Fibroblast of villous mesenchyme (primary cell): ENCODE measurements at places on chromosomes 6 and 20. TPM values are rescaled to one million over a fixed set of nuclear protein-coding genes. Genes with fewer than 3 reads are reported as not detected.

SPDEF gene
- under 0.01 TPM in 2 replicates for total RNA-seq

CRYBG1 gene
- 8.1 and 15.5 TPM in 2 replicates for total RNA-seq

TMC2 gene
- total RNA-seq: not detected in 2 replicates

GRIK2 gene
- total RNA-seq: 15.1 and 20.6 TPM in 2 replicates

BCAS1 gene
- under 0.01 TPM in 2 replicates for total RNA-seq

C6orf132 gene
- 2.6 and 4.3 TPM in 2 replicates for total RNA-seq

NKX2-4 gene
- not detected in 2 replicates for total RNA-seq

SLC22A3 gene
- total RNA-seq: 1.3 and 10.0 TPM in 2 replicates

ESR1 gene
- total RNA-seq: 1.9 and 2.6 TPM in 2 replicates

TTK gene
- 13.9 and 27.6 TPM in 2 replicates for total RNA-seq

SOX4 gene
- 33.2 and 71.8 TPM in 2 replicates for total RNA-seq

C6orf163 gene
- 2.6 and 2.9 TPM in 2 replicates for total RNA-seq

PLAGL1 gene
- 12.1 and 13.5 TPM in 2 replicates for total RNA-seq

AKIRIN2 gene
- total RNA-seq: 13.9 and 17.7 TPM in 2 replicates
